ENCODE measurements at places on chromosomes 1 and 21.

DNA sequence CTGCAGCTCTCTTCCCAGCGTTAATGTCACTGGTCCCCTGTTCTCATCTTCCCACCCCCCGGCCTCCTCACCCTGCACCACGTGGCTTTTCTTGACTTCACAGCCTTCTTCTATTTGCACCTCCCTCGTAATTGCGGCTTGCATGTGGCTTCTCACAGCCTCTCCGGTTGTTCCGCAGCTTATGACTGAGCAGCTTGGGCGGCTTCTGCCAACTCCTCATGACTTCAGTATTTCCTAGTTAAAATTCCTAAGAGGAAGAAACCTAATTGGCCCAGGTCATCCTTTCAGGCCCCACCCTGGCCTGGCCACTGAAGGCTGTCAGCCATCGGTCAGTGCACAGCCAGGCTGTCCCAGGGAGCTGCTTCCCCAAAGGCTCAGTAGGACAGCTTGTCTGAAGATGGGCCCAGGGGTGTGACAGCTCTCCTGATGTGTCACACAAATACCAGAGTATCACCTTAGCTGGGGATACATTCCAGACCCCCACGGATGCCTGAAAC is 8.6 kb upstream of the RERE start:
- no peak for DNase-seq

GRCh38 chr1:38403667-38404066 is 357.1 kb upstream of the POU3F1 start:
- no peak for DNase-seq

DNA sequence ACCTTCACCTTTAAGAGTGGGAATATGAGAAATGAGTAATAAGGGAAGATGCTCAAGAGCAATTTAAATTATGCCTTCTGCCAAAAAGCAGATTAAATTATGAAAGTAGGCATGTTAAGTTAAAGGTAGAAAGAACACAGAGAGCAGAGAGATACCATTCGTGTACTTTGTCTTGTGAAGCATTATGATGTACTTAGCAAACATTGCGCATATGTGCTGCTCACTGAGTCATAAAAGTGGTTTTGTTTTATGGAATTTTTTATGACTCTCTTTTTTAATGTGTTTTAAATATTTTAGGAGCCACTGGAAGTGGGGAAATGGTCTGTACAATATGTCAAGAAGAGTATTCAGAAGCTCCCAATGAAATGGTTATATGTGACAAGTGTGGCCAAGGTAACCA is 35.3 kb downstream of the MTF2 start:
- DNase-seq: no peak

GRCh38 chr21:26473471-26473870 is 99.6 kb downstream of the CYYR1 start:
- no peak for DNase-seq

DNA sequence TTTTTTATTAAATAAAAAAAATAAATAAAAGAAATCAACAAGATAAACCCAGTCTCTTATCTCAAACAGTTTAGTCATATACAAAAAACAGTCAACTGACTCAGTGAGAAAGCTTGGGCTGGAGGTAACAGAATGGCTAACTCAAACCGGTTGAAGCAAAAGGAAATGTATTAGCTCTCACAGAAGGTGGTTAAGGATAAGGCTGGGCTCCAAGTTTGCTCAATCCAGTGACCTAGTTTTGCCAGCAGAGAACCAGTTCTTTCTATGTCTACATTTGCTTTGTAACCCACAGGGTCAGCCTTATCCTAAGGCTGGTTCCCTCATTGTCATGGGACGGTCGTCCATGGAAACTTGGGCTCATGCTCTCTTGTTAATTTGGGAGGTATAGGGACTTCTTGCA is 144.5 kb upstream of the L1TD1 start:
- DNase-seq: no peak

- DNase-seq: no peak
These were observed at the start of gene ELAPOR1 for GRCh38 chr1:109113590-109114341. TSS of gene ELAPOR1 (plus strand) at chr1:109114115. CDS start at chr1:109114184, 69 bp downstream.

GRCh38 chr1:22204057-22204840 is 61.4 kb upstream of the WNT4 start:
- no peak for DNase-seq

- peak; percentile 65 for DNase-seq
These were observed 35.2 kb downstream of the CFAP57 start for GRCh38 chr1:43207229-43207853.

GRCh38 chr1:208577381-208577905 is 333.3 kb upstream of the PLXNA2 start:
- DNase-seq: no peak

DNA sequence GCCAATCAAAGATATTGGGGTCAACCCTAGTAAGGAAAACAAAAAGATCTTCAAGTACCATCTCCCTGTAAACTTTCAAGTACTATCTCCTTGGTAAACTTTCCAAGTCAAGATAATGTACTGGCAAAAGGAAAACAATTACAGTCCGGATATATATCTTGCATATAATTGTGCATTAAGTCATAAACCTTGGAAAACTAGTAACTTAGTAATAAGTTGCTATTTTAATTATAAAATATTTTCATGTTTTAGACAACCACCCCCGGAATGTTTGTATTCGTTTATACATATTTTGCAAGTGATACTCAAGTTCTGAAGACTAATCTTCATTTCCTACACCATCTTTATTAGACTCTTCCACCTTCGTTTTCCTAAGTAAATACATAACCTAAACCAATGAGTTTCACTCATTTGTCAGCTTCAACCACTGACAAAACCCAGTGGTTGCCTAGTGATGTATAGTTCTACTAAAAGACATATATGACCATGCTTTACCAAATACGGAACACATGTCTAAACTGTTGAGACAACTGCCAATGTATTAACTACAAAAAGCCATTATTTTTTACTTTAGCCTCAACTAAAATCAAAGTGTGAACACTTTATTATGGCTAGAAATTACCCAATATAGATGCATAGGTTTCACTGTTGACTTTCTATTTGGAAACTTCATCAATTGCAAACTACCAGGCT is 1.7 kb downstream of the AKT3 start:
- DNase-seq: no peak

GRCh38 chr1:200279810-200280411 is 129.9 kb downstream of the ZNF281 start:
- DNase-seq: peak; percentile 30

DNA sequence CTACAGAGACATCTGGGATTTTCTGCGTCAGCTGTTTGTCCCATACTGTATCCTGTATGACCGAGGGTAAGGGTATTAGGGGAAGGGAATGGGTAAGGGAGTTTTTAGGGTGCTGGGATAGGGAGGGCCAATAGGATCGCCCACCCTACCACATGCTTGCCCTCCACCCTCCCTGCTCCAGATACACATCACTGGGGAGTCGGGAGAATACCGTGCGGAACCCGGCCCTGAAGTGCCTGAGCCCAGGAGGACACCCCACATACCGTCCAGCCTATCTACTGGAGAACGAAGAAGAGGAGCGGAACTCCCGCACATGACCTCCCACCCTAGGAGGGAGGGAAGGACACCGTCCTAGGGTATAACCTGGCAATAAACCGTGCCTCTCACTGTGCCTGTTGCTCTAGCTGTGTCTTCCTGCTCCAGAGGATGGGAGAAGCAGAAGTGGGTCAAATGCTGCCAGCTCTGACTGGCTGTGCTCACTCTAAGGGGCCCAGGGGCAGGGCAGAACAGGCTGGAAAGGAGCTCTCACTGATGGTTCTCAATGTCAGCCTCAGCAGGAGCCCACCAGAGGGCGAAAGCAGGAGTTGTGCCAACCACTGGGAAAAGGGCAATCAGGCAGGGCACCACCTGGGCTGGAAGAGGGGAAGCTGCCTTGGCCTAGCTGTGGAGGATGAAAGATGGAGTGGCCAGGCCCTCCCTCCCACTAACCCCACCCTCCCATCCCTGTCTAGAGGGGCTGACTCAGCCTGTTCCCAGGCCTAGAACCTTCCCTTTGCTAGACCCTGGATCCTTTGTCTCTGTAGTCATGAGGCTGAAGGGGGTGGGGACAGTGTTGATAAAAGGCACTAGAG is 440 bp upstream of the LENEP start:
- DNase-seq: no peak

DNA sequence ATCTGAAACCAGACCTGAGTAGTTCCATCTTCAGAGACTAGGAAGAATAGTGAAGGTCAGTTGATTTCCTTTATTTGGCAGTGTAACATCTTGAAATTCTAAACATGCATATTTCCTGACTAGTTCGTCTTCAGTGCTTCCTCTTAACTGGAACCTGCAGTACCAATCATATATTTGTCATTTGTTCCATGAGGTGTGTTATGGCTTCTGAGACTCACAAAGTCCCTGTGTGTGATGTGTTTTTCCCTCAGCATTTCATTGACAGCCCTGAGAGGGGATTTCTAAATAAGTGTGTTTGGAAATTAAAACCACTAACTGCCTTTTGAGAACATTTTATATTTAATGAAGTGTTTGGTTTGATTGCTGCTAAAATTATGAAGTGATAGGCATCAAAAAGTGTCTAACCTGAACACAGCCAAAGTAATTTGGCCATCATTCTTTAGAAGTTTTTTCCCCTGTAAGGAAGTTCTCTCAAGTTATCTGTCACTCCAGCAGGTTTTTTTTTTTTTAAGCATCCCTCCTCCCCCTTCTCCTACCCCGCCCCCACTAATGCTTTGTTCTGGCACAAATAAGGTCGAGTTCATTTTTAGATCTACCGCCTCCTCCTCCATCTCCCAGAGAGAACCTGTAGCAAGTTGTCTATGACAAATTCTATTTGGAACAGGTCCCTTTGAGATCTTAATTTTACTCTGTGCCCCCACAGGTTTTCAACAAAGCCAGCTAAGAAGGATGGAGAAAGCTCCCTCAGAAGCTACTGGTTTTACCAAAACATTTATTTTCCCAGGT is 61.4 kb downstream of the TMEM200B start:
- DNase-seq: no peak

DNA sequence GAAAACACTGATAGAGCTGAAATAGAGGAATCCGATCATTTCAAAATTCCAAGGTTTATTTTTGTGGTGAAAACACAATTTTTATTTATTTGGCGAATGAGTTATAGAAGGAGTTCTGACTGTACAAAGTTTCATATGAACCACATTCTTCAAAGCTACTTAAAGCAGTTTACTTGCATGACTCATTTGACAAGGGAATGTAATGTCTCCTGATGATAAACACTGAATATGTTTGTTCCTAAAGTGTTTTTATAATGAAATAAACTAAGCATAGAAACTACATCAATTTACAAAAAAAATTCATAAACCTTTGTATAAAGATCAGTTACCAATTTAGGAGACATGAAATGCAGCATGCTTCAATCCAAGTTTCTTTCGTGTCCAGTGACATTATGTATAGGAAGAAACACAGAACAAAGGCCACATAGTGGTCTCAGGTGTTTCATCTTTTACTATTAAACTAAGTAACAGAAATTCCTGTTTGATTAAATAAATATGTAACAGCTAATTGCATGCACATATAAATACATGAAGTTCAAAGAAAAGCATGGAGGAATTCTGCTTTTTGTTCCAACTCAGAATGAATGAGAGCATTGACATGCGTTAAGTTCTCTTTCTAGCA is 2.5 kb downstream of the PRKACB start:
- no peak for DNase-seq

GRCh38 chr1:31483012-31483946 is 70.3 kb downstream of the SERINC2 start:
- peak; percentile 67 for DNase-seq

DNA sequence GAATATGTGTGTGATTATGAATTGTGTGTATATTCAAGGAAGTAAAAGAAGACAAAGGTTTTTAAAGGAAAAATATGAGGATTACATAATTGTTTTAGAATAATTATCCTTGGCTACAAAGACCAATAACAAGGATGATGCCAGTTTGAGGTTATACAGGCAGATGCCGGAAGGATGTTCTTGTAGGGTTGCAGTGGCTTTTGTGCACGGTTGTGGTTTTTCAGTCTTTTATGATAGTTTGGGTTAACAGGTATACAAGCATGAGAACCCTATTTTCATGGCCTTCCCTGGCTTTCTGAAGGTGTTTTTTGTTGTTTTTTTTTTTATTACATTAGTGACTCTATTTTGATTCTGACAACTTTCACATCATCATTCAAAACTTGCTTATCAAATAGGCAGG is 4.9 kb downstream of the CR2 start:
- no peak for DNase-seq

GRCh38 chr1:179021873-179022272 is 3.8 kb upstream of the FAM20B start:
- no peak for DNase-seq

GRCh38 chr21:28908351-28908750 is 84.3 kb downstream of the LTN1 start:
- DNase-seq: no peak

- no peak for DNase-seq
These were observed 207.3 kb downstream of the LHX8 start for GRCh38 chr1:75341537-75341936.

- DNase-seq: no peak
These were observed 12.1 kb downstream of the EPHA2 start for GRCh38 chr1:16143566-16144324.

- DNase-seq: no peak
These were observed 107.8 kb upstream of the WNT4 start for GRCh38 chr1:22250724-22251123.

DNA sequence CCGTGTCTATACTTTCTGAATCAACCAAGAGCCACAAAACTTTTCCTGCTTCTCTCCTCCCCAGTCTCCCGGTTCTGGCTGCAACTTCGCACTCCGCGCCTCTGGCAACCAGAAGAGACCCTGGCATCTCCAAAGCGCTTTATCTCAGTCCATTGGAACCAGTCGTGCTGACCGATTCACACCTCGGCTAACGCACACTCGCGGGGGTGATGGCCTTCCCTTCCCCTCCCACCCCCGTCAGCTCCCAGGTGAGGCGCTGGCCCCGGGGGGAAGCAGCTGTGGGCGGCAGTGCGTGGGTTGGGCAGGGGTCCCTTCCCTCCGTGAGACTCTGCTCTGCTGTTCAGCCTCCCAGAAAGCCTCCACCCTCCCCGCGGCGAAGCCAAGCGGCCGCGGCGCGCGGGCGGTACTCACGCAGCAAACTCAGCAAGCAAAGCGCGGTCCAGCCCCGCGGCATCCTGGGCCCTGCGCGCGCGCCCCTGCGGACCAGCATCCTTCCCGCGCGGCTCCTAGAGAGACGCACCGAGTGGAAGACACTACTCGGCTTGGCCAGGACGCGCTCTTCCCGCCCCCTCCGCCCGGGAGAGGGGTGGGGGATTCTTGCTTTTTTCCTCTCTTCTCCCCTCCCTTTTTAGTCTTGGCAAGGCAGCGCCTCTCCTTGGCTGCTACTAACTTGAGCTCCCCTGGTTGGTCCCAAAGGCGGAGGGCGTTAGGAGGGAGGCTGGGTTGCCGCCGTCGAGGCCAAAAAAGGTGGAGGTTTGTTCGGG is at the start of gene CD34:
Gene CD34, minus strand, starts transcription at position 535 of the 764 bp plus-strand sequence. Its CDS starts 45 bp downstream, at position 490.
- DNase-seq: no peak

DNA sequence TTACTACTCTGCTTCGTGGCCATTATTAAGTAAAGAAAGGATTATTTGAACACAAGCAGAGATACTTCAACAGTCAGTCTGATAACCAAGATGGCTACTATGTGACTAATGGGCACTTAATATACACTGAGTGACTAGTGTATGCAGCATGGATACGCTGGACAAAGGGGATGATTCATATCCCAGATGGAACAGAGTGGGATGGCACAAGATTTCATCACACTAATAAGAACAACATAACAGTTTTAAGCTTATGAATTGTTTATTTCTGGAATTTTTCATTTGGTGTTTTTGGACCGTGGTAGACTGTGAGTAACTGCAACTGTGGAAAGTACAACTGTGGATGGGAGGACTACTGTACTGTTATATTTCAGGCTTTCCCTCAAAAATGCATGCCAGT is 9.4 kb downstream of the ZCCHC17 start:
- peak; percentile 93 for DNase-seq
